ENCODE measurements at places on chromosomes 16 and 17.
A peak's percentile ranks its signal among the peaks of the same experiment; 100 is the strongest.

GRCh38 chr16:21946889-21947635 lies 6.1 kb upstream of the UQCRC2 start:
- H3K4me3 ChIP-seq: no peak overlapping the region
- H3K27ac ChIP-seq: no peak overlapping the region
- DNase-seq: no peak

DNA sequence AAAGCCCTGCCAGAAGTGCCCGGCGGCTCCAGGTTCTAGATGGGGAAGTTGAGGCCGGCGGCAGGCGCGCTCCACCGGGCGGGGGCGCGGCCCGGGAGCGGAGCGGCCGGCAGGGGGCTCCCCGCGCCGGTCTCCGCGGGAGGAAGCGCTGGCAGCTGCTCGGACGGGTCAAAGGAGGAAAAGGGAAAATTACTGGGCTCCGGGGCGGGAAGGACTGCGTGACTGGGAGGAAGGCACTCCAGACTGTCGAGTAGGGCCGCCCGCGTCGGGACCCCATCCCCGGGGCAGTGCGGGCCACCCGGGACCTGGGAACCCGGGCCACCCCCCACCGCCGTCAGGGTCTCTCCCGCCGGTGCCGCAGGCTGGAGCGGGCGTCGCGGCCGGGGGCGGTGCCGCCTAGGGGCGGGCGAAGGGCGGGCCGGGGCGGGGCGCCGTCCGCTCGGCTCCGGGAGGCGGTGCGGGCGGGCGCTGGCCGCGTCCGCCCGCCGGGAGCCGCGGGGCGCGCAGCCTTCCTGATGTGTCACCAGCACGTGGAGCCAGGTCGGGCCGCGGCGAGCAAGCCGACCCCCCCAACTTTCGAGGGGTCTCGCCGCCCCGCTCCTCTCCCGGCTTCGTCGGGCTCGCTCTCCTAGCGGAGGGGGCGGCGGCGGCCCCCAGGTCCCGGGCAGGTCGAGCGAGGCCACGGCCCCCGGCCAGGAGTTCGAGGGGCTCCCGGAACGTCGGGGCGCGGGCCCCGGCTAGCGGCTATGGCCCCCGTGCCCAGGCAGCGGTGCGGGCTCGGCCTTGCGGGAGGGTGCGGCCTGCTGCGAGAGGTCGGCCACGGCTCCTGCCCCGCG lies 167.5 kb downstream of the RAB11FIP4 start:
- peaks cover 25% of the 10 kb centered on the region for H3K4me1 ChIP-seq
- no peaks in the 10 kb centered on the region for H3K27me3 ChIP-seq
- peak overlapping the region; percentile 91 for H3K4me3 ChIP-seq
- H3K36me3 ChIP-seq: peaks cover 5% of the 10 kb centered on the region
- peak overlapping the region; percentile 93 for H3K27ac ChIP-seq

GRCh38 chr16:17289050-17289449 lies 181.7 kb downstream of the XYLT1 start:
- H3K36me3 ChIP-seq: no peaks in the 10 kb centered on the region
- no peak for DNase-seq
- H3K27ac ChIP-seq: no peak overlapping the region
- no peak overlapping the region for H3K4me3 ChIP-seq
- H3K4me1 ChIP-seq: peaks cover 3% of the 10 kb centered on the region

DNA sequence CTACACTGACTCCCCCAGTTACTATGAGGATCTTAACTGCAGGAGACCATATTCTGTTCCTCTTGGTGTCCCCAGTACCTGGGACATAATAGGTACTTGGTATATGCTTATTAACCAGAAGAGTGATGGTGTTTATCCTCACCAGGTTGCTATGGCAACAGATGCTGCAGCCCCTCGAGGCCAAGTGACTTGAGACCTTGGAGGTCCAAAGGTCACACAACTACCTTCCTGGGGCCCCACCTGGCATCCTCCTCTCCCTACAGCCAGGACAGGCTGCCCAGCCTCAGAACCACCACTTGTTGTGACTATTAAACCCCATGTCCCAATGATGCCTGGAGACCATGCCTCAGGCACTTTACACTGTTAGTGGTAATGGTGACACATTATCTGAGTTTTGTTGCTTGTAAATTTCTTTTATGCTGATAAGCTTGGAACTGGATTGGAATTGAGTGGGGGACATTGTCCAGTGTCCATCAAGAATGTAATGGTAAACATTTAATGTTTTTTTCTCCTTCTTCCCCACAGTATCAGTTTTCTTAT lies 189.4 kb downstream of the CCDC182 start:
- DNase-seq: no peak
- no peaks in the 10 kb centered on the region for H3K36me3 ChIP-seq
- H3K27me3 ChIP-seq: peaks cover 6% of the 10 kb centered on the region
- no peak overlapping the region for H3K27ac ChIP-seq

- peaks cover 13% of the 10 kb centered on the region for H3K36me3 ChIP-seq
- peak overlapping the region; percentile 52 for H3K4me3 ChIP-seq
- DNase-seq: no peak
- peak overlapping the region; percentile 88 for H3K27ac ChIP-seq
- no peaks in the 10 kb centered on the region for H3K27me3 ChIP-seq
Observed at GRCh38 chr16:30418350-30419181, 11.2 kb downstream of the ZNF771 start.

GRCh38 chr17:8494506-8495111 lies 58.9 kb downstream of the NDEL1 start:
- no peak overlapping the region for H3K4me3 ChIP-seq
- H3K27ac ChIP-seq: no peak overlapping the region
- no peaks in the 10 kb centered on the region for H3K27me3 ChIP-seq
- no peak for DNase-seq
- no peaks in the 10 kb centered on the region for H3K4me1 ChIP-seq
- H3K36me3 ChIP-seq: no peaks in the 10 kb centered on the region

DNA sequence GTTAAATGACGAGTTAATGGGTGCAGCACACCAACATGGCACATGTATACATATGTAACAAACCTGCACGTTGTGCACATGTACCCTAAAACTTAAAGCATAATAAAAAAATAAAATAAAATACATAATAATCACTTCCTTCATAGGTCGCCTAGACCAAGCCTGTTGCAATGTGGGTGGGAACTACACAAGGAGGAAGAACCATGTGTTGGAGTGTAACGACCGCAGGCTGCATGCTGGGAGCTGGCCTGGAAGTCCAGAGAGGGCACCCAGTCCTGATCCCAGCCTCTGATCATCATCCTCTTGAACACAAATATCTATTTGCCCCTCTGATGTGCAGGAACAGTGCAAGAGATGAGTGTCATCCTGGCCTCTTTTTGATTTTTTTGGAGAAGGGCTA lies 224.7 kb upstream of the ASIC2 start:
- H3K27ac ChIP-seq: no peak overlapping the region
- no peaks in the 10 kb centered on the region for H3K4me1 ChIP-seq
- DNase-seq: no peak
- no peaks in the 10 kb centered on the region for H3K36me3 ChIP-seq
- no peak overlapping the region for H3K4me3 ChIP-seq

GRCh38 chr16:66120656-66121055 lies 245.8 kb upstream of the CDH5 start:
- DNase-seq: no peak
- no peaks in the 10 kb centered on the region for H3K36me3 ChIP-seq
- H3K27me3 ChIP-seq: no peaks in the 10 kb centered on the region
- H3K4me1 ChIP-seq: no peaks in the 10 kb centered on the region
- no peak overlapping the region for H3K4me3 ChIP-seq

- no peaks in the 10 kb centered on the region for H3K36me3 ChIP-seq
- peak overlapping the region; percentile 92 for H3K27ac ChIP-seq
- H3K4me3 ChIP-seq: no peak overlapping the region
- no peaks in the 10 kb centered on the region for H3K27me3 ChIP-seq
- peaks cover 54% of the 10 kb centered on the region for H3K4me1 ChIP-seq
Observed at GRCh38 chr17:74433421-74434121, 1.7 kb downstream of the GPRC5C start.

DNA sequence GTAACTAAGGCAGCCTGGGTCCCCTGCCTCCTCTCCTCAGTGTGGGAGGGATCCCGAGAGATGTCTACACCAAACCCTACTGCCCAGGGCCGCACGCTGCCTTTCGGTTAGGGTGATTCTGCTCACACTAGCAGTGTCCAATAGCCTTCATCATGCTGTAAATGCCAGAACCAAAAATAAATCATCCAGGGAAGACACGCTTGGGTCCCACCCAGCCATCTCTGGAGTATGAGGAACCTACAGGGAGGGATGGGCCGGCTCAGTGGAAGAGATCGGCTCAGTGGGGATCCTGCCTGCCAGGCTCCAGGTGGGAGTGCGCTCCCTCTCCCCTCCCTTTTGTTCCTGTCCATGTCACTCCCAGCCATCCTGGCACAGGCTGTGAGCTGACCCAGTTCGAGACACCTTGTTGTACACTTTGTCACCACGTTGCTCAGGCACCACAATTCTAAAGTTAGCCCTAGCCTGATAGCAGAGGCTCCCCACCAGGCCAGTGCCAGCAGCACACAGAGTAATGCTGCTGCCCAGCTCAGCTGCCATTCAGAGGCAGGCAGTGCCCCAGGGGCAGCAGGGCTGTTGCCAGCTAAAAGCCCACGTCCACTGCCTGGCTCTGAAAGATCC lies 24.5 kb downstream of the PEMT start:
- H3K27ac ChIP-seq: no peak overlapping the region
- H3K4me1 ChIP-seq: peaks cover 56% of the 10 kb centered on the region
- no peaks in the 10 kb centered on the region for H3K27me3 ChIP-seq
- no peak for DNase-seq
- peaks cover 2% of the 10 kb centered on the region for H3K36me3 ChIP-seq
- no peak overlapping the region for H3K4me3 ChIP-seq

GRCh38 chr16:30923554-30924075 lies at the start of gene FBXL19:
Gene FBXL19, plus strand, starts transcription at chr16:30923572. Its CDS starts 2,183 bp downstream, at chr16:30925755.
- peak within 1 kb of the TSS; percentile 99 for H3K27ac ChIP-seq
- DNase-seq: no peak
- peak within 1 kb of the TSS; percentile 87 for H3K4me3 ChIP-seq
- no peaks in the 10 kb centered on the region for H3K27me3 ChIP-seq
- H3K4me1 ChIP-seq: peaks cover 62% of the 10 kb centered on the region

DNA sequence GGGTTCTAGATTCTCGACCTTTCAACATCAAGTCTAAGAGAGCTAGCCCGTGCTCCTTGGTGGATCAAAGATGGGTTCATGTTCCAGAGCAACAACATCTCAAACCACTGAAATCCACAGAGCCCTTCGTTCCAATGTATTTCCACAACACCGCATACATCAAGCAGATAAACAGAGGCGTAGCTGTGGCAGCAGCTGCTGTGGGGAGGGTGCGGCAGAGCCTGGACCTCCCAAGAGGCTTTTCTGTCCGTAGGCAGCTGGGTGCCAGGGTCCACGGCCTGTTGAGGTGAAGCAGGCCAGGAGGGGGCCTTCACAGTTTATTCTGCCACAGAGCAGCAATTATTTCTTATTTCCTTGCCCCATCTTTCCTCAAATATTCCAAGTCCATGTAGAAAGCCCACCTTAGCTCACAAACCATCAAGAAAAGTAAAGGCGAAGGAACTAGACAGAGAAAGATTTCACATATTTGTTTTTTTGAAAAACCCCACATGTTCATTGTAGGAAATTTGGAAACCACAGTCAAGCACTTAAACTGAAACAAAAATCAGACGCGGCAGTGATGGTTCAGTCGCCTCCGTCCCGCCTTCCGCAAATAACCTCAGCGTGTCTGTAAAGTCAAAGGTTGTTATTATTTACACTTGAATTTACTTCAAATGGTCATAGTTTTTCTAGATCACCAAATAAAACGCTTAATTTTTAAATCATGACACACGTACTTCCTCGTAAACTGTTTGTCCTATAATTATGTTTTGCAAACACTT lies 144.6 kb upstream of the FOXF1 start:
- H3K4me1 ChIP-seq: peaks cover 19% of the 10 kb centered on the region
- H3K27ac ChIP-seq: peak overlapping the region; percentile 78
- peak overlapping the region; percentile 8 for H3K4me3 ChIP-seq
- DNase-seq: no peak
- no peaks in the 10 kb centered on the region for H3K27me3 ChIP-seq

DNA sequence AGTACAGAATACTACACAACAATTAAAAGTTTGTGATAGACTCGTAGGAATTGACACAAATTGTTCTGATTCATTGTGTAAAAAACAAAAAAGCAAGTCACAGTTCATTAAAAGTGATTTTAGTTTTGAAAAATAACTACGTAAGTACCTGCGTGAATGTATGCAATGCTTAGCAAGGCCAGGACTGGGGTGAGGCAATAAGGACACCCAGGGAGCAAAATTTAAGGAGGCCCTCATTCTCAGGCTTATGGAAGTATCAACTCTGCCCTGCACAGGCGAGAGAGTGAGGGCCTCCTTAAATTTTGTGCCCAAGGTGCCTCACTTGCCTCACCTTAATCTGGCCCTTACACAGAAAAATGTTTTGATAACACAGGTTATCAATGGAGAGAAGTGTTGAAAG lies 31.4 kb downstream of the NOG start:
- H3K4me3 ChIP-seq: no peak overlapping the region
- no peak for DNase-seq
- no peaks in the 10 kb centered on the region for H3K27me3 ChIP-seq
- H3K36me3 ChIP-seq: no peaks in the 10 kb centered on the region
- H3K4me1 ChIP-seq: no peaks in the 10 kb centered on the region

DNA sequence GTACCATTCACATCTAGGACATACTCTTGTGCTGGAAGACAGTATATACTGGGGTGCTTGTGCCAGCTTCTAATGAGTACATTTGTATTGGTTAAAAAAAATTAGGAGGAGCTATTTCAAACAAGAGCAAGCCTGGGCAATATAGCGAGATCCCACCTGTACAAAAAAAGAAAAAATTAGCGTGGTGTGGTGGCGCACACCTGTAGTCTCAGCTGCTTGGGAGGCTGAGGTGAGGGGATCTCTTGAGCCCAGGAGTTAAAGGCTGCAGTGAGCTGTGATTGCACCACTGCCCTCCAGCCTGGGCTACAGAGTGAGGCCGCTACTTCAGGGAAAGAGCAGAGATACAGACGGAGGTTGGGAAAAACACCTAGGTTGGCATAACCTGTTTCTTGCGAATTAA lies 1.2 kb downstream of the MRTFB start:
- no peak for DNase-seq
- H3K4me1 ChIP-seq: peaks cover 33% of the 10 kb centered on the region
- no peaks in the 10 kb centered on the region for H3K27me3 ChIP-seq

DNA sequence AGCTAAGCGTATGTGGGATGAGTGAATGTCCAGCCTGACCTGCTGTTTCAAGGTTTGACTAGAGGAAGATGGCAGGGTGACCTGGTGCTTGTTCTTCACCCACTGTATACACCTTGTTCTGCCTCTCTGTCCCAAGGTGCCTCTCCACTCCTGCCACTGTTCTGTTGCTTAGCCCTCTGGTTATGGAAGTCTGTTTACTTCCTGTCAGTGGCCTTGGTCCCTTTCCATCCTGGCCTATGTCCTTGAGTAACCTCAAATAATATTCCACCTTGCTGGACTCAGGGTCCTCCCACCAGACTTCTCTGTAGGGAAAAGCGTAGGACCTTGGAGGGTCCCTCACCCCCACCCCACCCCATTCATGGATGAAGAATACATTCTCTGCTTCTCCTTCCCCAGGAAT lies 73.2 kb upstream of the SALL1 start:
- DNase-seq: no peak
- H3K27ac ChIP-seq: no peak overlapping the region
- no peaks in the 10 kb centered on the region for H3K36me3 ChIP-seq
- H3K27me3 ChIP-seq: no peaks in the 10 kb centered on the region
- no peaks in the 10 kb centered on the region for H3K4me1 ChIP-seq

GRCh38 chr16:66401610-66402009 lies 25.5 kb upstream of the BEAN1 start:
- no peaks in the 10 kb centered on the region for H3K27me3 ChIP-seq
- no peak overlapping the region for H3K4me3 ChIP-seq
- DNase-seq: no peak
- H3K4me1 ChIP-seq: peaks cover under 1% of the 10 kb centered on the region
- no peak overlapping the region for H3K27ac ChIP-seq

All from esophagus squamous epithelium (tissue), 5 donors.